ENCODE measurements at places on chromosomes 2 and 18. TPM values are rescaled to one million over a fixed set of nuclear protein-coding genes. Genes with fewer than 3 reads are reported as not detected.

Gene LOXL3
- 0.75 TPM for total RNA-seq

Gene FBXO15
- 0.63 TPM for total RNA-seq

Gene STAM2
- total RNA-seq, result 11.2 TPM

Gene G6PC2
- not detected for total RNA-seq

Gene GPBAR1
- total RNA-seq, result 1.5 TPM

Gene TIMM21
- total RNA-seq, result 10.3 TPM

Gene FRZB
- not detected for total RNA-seq

Gene CTNNA2
- not detected for total RNA-seq

Gene PCBP1
- 334 TPM for total RNA-seq

Gene ZC3H6
- total RNA-seq, result 19.6 TPM

Gene TANC1
- 2.6 TPM for total RNA-seq

Gene HJURP
- 1.1 TPM for total RNA-seq

Gene DES
- total RNA-seq, result not detected

Gene DOK6
- 0.05 TPM for total RNA-seq

Gene CD8B2
- total RNA-seq, result not detected

Gene FOXD4L1
- total RNA-seq, result not detected

Gene IL1F10
- not detected for total RNA-seq

Gene STARD6
- total RNA-seq, result not detected

Gene ABCG5
- total RNA-seq, result not detected

Gene ERICH2
- not detected for total RNA-seq

Gene APLF
- total RNA-seq, result 6.4 TPM

Gene CPO
- total RNA-seq, result not detected

Gene SPOPL
- total RNA-seq, result 13.5 TPM

Gene GPR35
- 5.4 TPM for total RNA-seq

Gene KIAA2012
- not detected for total RNA-seq

Gene DCDC2C
- total RNA-seq, result not detected

Gene UGT1A3
- total RNA-seq, result not detected

Gene MYO3B
- total RNA-seq, result 0.16 TPM

Gene NR4A2
- 250 TPM for total RNA-seq

Gene SERPINB2
- total RNA-seq, result 0.45 TPM

Gene ALPP
- total RNA-seq, result 0.45 TPM

Gene MARCO
- total RNA-seq, result not detected

Gene GALNT5
- total RNA-seq, result not detected

Gene SLC39A10
- total RNA-seq, result 48.4 TPM

Data from T-helper 17 cell (primary cell).